ENCODE measurements at places on chromosomes 6 and 20. TPM values are rescaled to one million over a fixed set of nuclear protein-coding genes. Genes with fewer than 3 reads are reported as not detected.

The IPCEF1 gene
- total RNA-seq = 0.16 TPM

DNA sequence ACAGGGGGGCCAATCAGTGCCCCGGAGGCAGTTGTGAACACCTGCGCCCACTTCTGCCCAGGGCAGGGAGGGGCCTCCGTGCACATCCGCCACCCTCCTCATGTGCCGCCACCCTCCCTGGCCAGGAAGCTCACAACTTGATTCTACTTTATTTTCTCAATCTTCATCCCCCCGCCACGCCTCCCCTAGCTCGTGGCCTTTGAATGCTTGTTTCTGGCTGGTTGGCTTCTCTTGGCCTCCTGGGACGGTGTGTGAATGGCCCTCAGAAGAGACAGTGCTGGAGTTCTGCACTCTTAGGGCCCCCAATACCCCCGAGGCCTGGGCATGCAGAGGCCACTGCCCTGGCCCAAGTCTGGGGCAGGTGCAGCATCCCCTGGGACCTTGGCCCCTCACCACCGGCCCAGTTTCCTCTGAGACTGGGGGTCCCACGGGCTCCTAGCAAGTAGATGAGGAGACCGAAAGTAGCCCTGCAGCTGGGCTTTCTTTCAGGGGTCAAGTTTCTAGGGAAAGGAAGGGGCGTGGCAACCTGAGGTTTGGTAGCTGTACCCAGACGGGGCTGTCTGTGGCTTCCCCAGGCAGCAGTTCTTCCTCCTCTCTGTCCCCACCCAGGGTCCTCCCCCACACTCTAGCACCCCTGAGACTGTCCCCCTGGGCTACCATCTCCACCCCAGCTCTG is 1.3 kb downstream of the RGS19 start:
- DNase-seq = no peak

The CALHM4 gene
- total RNA-seq = 0.20 TPM

DNA sequence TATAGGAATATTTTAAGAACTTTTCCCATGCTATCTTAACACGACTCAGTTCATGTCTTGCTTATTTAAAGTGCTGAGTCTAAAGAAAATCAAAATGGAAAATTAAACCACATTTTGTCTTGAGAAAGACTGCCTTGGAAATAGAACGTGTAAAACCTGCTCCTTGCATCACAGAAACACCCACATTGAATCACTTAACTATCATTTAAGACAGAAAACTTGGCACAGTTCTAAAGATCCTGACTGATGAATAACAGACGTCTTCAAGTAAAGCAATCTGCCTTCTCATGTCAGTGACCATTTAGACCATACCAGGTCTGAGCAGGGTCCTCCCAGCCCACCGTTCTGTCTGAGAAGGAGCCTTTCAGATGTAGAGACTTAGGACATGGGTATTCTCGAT is 7.4 kb downstream of the PERP start:
- peak; percentile 64 for DNase-seq

- no peak for DNase-seq
Measured at GRCh38 chr6:128754658-128755256, 128.2 kb upstream of the LAMA2 start.

GRCh38 chr6:15715851-15716250 is 53.0 kb upstream of the DTNBP1 start:
- DNase-seq = peak; percentile 4

The VSX1 gene
- total RNA-seq = not detected

The EPPIN gene
- not detected for total RNA-seq

DNA sequence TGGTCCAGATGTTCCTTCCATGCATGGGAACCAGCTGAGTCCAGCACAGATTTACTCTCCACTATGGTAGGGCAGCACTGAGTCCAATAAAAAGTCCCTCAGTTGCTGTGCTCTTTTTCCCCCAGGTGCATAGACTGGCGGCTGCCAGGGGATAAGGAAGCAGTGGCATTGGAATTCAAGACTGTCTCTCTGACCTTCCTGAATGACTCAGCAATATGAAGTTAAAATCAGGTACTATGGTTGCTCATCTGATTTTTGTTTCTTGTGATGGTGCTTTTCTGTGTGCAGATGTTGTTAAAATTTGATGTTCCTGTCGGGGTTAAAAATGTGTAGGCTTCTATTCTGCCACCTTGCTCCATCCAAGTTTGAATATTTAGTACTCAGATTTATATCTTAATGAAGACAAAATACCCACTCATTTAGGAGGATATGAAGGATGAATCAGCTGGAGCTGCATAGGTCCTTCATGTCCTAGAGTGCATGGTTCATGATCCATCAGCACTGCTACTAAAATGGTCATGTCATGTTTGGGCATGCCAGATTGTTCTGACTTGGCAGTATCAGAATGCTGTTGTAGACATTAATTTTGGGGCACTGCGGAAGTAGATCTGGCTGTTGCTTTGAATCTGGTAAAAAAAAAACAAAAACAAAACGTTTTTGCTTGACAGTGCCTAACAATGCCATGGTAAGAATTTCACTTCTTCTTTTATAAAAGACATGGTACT is 321.2 kb upstream of the MAP3K7 start:
- DNase-seq = no peak

GRCh38 chr6:139295901-139296300 is 4.1 kb upstream of the TXLNB start:
- no peak for DNase-seq

The SUMO4 gene
- total RNA-seq = 1.6 TPM

DNA sequence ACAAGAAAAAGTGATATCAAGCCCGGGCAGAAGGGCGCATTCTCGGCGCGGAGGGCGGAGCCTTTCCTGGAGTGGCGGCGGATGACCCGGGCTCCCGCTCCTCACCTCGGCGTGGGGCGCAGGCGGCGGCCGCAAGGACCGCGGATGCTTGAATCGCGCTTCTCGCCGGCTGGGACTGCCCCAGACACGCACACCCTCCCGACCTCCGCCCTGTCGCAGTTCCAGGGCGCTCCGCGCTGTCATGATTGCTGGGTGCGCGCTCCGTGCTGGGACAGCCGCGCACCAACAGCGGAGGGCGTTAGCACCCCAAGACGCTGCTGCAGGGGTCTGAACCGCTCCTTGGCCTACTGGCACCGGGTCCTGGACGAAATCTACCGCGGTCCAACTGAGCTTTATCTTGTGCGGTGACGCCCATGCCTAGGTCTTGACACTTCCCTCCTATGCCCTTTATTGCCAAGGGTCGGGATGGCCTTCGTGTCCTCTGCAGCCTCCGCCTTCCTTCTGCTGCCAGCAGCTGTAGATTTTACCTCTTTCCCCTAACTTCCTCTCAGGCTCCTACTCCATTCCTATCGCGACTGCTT is 43.3 kb downstream of the IRAK1BP1 start:
- peak; percentile 4 for DNase-seq

DNA sequence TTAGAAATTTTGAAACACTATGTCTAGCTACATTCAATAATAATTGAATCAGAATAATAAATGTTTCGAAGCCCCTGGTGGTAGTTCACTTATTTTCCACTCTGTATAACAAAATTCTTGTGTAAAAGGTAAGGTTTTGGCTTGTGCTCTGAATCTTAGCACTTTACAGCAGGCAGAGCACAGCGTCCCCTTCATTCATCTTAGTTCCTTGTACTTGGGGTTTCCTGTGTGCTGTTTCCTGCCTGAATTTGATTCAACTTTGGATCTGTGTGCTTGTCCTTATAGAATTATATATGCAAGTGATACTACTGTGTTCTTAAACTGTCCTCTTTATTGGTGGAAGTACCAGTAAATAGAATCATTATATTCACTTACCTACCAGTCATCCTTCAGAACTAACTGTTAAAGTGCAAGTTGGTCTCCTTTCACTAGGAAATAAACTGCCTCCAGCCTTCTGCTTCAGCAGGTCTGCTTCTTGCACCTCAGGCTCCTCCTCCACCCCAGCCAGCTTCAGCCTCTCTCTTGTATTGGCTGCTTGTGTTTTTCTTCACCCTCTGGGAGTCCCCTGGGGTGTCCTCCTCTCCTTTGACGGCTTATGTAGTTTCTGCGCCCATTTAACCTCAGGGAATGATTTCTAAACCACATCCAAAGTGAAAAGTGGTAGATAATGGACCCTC is 28.8 kb upstream of the TULP4 start:
- DNase-seq = peak; percentile 50

The SSTR4 gene
- total RNA-seq = not detected

DNA sequence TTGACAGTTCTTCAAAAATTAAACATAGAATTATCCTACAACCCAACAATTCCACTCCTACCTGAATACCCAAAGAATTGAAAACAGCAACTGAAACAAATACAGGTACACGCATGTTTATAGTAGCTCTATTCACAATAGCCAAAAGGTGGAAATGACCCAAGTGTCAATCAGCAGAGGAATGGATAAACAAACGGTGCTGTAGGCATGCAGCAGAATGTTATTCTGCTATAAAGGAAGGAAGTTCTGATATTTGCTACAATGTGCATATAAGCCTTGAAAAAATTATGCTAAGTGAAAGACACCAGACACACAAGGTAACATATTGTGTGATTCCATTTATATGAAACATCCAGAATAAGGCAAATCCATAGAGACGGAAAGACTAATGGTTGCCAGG is 38.5 kb upstream of the PRELID3B start:
- no peak for DNase-seq

- DNase-seq = no peak
Measured at GRCh38 chr20:25394276-25394675, 3.6 kb upstream of the ABHD12 start.

DNA sequence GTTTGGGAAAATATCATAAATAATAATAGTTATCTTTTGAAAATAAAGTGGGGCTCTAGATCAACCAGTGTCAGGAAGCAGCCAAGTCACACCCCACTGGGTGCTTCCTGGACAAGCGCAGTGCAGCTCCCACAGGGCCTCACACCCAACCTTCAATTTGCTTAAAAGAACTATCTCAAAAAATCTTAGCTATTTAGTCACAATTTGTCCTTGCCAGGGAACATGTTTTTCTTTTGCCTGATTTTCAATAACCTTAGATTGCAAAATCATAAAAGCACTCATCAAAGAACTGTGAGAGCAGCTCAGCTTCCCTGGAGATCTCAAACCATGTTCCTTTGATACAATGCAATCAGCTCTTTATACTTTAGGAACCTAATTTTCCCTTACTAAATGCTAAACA is 1.6 kb upstream of the NCOA7 start:
- no peak for DNase-seq

GRCh38 chr6:47028835-47029360 is 13.2 kb downstream of the ADGRF1 start:
- DNase-seq = no peak

GRCh38 chr6:102798636-102799035 is 1405.1 kb downstream of the GRIK2 start:
- no peak for DNase-seq

GRCh38 chr20:36018208-36018988 is 50.0 kb downstream of the CNBD2 start:
- DNase-seq = no peak

DNA sequence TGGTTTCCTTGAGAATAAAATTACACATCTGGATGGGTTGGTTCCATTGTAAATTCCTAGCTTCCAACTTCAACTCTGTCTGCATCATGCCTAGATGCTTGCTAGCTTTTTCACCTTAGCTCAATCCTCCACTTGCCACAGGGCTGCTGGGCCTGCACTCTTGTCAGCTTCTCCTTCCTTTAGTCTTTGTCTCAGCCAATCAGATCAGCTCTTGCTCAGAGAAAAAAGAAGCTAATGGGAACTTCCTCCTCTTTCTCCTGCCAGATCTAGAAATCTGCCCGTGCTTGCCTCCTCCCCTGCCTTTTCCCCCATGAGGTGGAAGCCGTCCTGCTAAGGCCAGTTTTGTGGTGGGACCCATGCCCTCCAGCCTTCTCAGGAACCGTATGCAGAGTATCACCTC is 18.5 kb downstream of the RAE1 start:
- no peak for DNase-seq

The FOXC1 gene
- total RNA-seq = 2.9 TPM

GRCh38 chr20:45823949-45824835 is 2.9 kb downstream of the TNNC2 start:
- DNase-seq = no peak

- DNase-seq = no peak
Measured at GRCh38 chr6:19501737-19502245, 335.4 kb upstream of the ID4 start.

The PROKR2 gene
- not detected for total RNA-seq

The FAM209B gene
- total RNA-seq = 0.60 TPM

- no peak for DNase-seq
Measured at GRCh38 chr6:145629478-145629877, 105.8 kb downstream of the EPM2A start.

DNA sequence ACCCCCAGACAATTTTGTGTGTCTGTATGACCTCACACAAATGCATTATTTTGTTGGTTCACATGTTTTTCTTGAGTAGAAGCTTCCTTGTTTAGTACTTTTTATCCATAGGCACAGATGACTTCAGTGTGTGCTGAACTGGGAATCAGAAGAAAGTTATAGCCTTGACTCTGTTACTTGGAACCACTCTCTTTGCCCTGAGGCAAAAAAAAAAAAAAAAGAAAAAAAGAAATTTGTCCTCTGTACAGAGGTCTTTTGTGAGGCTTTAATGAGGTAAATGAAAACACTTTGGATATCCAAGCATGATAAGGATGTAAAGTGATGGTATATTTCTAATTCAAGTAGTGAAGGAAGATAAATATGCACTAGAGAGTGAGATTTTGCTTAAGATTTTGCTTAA is 51.9 kb downstream of the TRMT11 start:
- DNase-seq = no peak

The CLVS2 gene
- total RNA-seq = not detected

The EFCAB8 gene
- 0.41 TPM for total RNA-seq

- no peak for DNase-seq
Measured at GRCh38 chr20:37564388-37565133, 36.9 kb upstream of the BLCAP start.

DNA sequence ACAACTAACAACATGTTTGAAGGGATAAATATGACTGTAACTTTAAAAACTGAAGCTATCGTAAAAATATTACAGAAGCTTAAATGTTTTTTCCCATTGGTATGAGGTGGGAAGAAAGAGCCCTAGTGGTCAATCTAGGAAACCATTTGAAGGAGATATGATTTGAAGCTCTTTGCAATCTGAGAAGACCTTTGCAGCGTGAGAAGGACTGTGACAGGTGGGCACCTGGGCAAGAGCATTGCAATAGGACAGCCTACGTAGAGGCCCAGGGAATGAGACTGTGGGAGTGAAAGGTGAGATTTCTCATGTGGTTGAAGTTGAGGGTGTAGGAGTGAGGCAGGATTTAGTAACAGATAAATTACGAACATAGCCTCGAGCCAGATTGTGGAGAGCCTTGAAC is 108.0 kb upstream of the PDE7B start:
- DNase-seq = no peak

The CCDC170 gene
- total RNA-seq = 0.10 TPM

- no peak for DNase-seq
Measured at GRCh38 chr20:37053230-37053950, 42.4 kb downstream of the RBL1 start.

The CGA gene
- 2.0 TPM for total RNA-seq

All from astrocyte (in vitro differentiated cells and primary cell).